Stimulated activated CD8-positive, alpha-beta memory T cell treated with anti-CD3 and anti-CD28 coated beads, Interleukin-15, amount 100 ng/mL, for 24 hours (primary cell): ENCODE measurements at places on chromosomes 6 and 20.

- no peak for DNase-seq
Measured at GRCh38 chr20:20251836-20252235, 116.1 kb upstream of the INSM1 start.

DNA sequence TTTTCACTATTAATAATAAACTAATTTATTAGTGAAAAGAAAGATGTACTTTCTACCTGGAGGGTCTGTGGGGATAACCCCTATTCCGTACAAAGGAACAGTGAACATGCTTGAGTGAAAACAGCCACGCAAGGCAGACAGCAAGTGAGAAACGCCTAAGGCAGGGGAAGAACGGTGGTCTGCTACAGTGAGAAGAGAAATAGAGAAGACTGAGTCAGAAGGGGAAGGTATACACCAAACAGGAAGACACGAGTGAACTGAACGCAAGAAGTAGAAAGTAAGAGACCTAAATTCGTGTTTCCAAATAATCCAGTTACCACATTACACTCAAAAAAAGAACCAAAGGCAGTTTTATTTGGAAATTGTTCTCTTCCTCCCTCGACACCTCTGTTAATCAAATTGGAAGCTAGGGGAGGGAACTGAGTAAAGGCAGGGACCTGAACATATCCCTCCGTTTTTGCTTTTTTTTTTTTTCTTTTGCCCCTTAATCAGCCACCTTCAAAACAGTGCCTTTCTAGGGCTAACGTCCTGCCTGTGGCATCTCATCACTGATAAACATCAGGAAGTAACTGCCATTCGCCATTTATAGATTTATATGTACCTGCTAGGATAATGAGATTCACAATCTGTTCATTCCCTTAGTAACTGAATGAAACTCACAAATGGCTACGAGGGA lies 48.9 kb downstream of the ATXN1 start:
- no peak for DNase-seq

GRCh38 chr6:35674594-35674993 lies 14.1 kb downstream of the FKBP5 start:
- no peak for DNase-seq

DNA sequence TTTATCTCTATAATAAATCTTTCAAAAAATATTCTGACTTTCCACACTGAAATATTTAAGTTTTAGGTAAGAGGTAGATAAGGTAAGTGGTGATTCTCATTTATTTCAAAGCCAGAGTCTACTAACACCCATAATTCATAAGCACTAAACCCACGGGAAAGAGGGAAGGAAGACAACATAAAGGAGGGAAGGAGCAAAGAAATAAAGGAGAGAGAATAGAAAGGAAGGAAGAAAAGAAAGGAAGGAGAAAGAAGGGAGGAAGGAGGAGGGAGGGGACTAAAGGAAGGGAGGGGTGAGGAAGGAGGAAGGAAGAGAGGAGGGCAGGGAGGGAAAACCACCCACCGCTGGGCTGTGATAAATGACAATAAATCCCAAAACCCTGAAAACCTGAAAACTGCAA lies 25.2 kb downstream of the MAP3K5 start:
- no peak for DNase-seq

DNA sequence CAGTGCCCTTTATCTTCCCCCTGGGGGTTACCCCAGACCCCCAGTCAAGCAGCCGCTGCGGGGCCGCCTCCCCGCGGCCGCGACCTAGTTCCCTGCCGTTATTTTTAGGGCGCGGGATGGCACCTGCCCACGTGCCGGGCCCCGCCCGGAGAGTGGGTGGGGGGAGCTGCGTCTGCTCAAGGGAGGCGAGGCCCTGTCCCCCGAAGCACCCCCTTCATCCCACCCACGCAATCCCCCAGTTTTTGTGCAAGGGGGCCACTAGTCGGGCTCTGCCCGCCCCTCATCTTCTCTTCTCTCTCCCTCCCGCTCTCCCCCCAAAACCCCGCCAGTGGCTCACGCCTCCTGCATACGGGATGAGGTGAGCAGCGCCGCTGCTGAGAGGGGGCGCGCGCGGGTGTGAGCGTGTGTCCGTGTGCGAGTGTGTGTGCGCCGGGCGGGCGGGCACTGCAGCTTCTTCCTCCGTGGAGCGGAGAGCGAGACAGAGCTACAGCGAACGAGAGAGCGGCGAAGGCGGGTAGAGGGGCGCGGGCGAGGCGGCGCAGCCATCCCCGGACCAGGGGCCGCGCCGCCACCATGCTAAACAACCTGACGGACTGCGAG lies at the start of gene SLC12A5:
Gene SLC12A5, plus strand, starts transcription at position 444 of the 600 bp plus-strand sequence. Its CDS starts 130 bp downstream, at position 574.
- no peak for DNase-seq

DNA sequence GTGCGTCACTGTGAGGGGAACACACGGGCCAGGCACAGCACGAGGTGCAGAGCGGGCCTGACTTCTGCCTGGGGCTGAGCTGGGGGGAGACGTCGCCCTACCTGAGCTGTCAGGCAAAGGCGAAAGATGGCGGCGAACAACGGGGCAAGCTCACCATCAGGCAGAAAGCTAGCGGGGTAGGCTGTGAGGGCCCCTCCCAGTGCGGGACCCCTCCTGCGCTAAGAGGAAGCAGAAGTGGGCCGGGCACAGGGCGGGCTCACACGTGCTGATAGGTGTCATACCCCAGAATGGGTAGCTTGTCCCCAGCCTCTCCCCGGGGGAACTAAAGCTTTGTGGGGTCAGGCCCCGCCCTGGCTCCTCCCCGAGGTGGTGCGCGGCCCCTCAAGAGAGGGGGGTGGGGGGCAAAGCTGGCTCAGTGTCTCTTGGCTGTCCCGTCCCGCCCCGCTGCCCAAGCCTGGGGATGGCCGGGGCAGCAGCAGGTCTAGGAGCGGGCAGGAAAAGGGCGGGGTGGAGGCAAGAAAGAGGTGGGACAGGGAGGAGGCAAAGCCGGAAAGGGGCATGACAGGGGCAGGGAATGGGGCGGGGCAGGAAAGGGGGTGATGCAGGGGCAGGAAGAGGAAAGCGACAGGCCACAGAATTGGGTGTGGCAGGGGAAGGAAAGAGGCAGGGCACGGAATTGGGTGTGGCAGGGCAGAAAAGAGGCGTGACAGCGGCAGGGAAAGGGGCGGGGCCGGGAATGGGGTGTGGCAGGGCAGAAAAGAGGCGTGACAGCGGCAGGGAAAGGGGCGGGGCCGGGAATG lies 14.7 kb downstream of the UCKL1 start:
- no peak for DNase-seq

- no peak for DNase-seq
Measured at GRCh38 chr6:22334778-22335177, 37.9 kb upstream of the PRL start.
